ENCODE measurements at places on chromosomes 11 and 22.
A peak's percentile ranks its signal among the peaks of the same experiment; 100 is the strongest.

- DNase-seq: no peak
These were observed 14.2 kb downstream of the BMAL1 start for GRCh38 chr11:13291800-13292199.

DNA sequence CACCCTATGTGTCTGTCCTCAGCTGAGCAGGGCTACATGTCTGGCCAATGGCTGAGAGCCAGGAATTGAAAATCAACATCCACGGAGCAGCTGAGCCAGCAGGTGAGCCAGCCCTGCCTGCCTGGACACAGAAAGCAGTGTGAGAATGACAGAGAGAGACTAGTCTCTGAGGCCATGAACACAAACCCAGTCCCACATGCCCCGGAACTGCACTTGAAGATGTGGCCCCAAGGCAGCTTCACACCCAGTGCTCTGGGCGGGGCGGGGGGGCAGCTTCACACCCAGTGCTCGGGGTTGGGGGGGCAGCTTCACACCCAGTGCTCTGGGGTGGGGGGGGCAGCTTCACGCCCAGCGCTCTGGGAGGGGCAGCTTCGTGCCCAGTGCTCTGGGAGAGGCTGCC lies 37.6 kb downstream of the TRMU start:
- no peak for DNase-seq

GRCh38 chr22:41226723-41227655 lies 13.7 kb downstream of the CHADL start:
- no peak for DNase-seq

- DNase-seq: no peak
These were observed 149.6 kb upstream of the OPCML start for GRCh38 chr11:133681901-133682300.

GRCh38 chr11:111305162-111305802 lies 6.9 kb downstream of the POU2AF3 start:
- no peak for DNase-seq

DNA sequence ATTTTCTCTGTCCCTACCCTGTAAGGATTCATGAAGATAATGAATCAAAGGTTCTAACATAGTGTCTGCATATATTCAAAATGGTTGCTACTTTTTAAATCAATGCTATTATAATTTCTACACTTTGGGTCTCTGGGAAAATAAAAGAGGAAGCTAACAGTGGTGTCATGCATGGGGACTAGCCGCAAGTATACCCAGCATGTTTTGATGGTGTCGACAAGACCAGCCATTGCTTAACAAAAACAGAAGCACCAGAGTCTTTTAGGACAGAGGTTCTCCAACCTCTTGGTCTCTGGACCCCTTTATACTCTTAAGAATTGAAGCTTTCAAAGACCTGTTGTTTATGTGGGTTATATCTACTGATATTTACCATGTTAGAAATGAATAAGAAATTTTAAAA lies 37.8 kb downstream of the RNF141 start:
- DNase-seq: no peak

DNA sequence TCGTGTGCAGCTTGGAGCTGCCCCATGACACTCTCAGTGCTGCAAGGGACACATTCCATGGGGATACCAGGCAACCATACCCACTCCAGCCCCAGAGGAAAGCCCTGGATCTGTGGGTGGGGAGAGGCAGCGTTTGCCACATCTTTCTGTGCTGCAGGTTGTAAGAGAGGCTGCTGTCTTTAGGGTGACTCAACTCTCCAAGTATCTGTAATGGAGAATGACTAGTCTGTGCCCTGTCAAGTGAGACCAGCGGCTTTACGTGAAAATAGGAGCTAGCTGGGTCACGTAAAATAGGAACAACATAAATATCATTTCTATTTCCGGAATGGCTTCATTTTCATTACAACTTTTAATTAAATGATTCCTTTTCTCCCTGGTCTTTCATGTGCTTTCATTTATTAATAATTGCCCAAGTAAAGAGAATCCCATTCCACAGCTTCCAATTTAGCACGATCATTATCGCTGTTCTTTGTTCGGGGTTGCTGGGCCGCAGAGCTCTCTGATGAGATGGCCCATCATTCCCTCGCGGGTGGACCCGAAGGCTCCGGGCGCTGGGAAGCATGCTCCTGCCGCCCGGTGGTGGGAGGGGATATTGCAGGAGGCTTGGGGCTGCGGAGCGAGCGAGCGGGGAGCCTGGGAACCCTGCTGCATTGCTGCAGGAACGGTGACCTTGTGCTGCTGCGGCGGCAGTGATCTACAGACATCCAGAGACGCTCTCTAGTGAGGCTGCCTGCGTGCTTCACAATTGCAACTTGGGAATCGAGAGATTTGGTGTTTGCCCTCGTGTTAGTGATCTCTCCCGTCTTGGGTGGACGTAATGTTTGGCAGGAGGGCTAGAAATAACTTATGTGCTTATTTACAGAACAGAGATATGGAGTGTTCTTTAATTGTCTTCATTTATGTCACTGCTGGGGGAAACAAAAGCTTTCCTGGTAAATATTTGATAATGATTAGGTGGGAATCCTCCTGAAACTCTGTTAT lies 10.6 kb downstream of the SLC6A5 start:
- DNase-seq: peak; percentile 36

DNA sequence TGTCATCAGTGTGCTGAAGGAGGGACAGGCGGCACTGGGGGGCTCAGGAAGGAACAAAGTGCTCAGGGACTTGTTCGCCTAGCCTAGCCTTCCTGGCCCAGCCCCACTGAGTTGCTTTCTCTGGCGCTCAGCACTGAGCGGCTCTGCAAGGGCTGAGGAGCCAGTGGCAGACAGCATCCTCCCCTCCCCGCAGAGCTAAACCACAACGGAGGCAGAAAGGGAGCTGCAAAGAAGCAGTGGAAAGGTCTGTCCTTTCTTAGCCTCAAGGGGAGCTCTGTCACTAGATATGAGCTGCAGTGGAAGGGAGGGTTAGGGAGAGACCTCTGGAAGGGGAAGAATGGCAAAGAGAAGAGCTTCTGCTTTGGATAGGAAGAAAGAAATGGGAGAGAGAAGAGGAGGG lies 89.7 kb upstream of the PHOX2A start:
- peak; percentile 5 for DNase-seq

DNA sequence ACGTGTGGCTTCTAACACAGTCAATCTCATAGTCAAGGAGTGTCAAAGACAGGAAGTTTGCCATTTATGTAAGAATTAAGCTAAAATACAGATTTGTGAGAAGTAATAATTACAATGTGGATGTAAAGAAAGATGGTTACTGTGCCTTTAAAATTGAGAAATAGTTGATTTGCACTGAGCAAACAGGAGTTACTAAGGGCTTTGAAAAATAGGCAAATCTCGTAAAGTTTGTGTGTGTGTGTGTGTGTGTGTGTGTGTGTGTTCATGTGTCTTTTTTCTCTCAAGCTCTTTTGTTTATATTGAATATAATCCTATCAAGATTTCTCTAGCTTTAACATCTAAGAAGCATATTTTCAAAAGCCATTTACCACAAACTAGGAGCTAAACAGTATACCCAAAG lies 2284.5 kb downstream of the LRRC4C start:
- no peak for DNase-seq

DNA sequence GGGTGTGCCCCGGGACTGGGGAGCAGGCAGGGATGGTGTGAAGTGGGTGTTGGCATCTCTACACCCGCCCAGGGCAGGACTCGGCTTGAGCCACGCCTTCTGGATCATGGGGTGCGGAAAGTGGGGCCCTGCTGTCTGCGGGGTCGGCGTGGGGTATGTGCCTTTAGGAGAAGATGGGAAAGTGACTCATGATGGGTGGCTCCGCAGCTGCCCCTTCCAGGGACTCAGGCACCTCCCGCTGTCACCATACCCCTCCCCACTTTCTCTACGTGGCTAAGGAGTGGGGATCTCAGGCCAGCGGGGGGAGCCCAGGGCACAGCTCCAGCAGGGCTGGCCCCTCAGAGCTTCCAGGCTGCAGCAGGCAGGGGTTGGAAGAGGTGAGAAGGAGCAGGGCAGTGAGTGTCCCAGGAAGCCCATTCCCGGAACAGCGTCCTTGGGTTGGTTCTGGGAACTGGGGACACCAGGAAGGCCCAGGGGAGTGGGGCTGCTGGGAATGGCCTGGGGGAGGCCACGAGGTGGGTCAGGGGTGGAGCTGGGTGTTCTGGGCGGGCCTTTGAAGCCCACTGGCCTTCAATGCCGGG lies 102.9 kb upstream of the FGF3 start:
- no peak for DNase-seq

- DNase-seq: peak; percentile 43
These were observed 36.9 kb upstream of the CLPB start for GRCh38 chr11:72471005-72471898.

Measured in stimulated activated CD4-positive, alpha-beta T cell treated with anti-CD3 and anti-CD28 coated beads, Interleukin-12 subunit alpha, Interleukin-12 subunit beta, amount 100 ng/mL, for 24 hours (primary cell).